ENCODE measurements at places on chromosomes 2 and 18. TPM values are rescaled to one million over a fixed set of nuclear protein-coding genes. Genes with fewer than 3 reads are reported as not detected.

Gene PROKR1
- 0.04 TPM for total RNA-seq

Gene AMER3
- total RNA-seq: 1.2 TPM

Gene SPDYA
- total RNA-seq: 1.4 TPM

Gene ANKMY1
- total RNA-seq: 6.9 TPM

Gene UGT1A4
- total RNA-seq: not detected

Gene RAB17
- 4.7 TPM for total RNA-seq

Gene DCDC2C
- not detected for total RNA-seq

Gene LIMS2
- 32.9 TPM for total RNA-seq

Gene UPP2
- total RNA-seq: not detected

GRCh38 chr2:27798948-27799645, 27.6 kb downstream of the MRPL33 start:
- H3K27ac ChIP-seq: peak overlapping the region; percentile 51
- no peak overlapping the region for H3K4me3 ChIP-seq
- H3K27me3 ChIP-seq: no peaks in the 10 kb centered on the region
- no peaks in the 10 kb centered on the region for H3K4me1 ChIP-seq

GRCh38 chr2:106139238-106139935, 54.7 kb downstream of the UXS1 start:
- no peak overlapping the region for H3K27ac ChIP-seq
- H3K36me3 ChIP-seq: no peaks in the 10 kb centered on the region
- no peaks in the 10 kb centered on the region for H3K27me3 ChIP-seq
- H3K4me3 ChIP-seq: no peak overlapping the region

- no peaks in the 10 kb centered on the region for H3K27me3 ChIP-seq
- DNase-seq: no peak
- no peaks in the 10 kb centered on the region for H3K4me1 ChIP-seq
- H3K4me3 ChIP-seq: no peak overlapping the region
- H3K36me3 ChIP-seq: no peaks in the 10 kb centered on the region
- no peak overlapping the region for H3K27ac ChIP-seq
Observed at GRCh38 chr2:239882331-239882732, 142.8 kb downstream of the NDUFA10 start.

GRCh38 chr2:169778446-169778845, 20.2 kb upstream of the SSB start:
- H3K36me3 ChIP-seq: no peaks in the 10 kb centered on the region
- no peak for DNase-seq
- no peaks in the 10 kb centered on the region for H3K4me1 ChIP-seq
- H3K27me3 ChIP-seq: no peaks in the 10 kb centered on the region
- no peak overlapping the region for H3K27ac ChIP-seq

- H3K4me3 ChIP-seq: no peak overlapping the region
- H3K27ac ChIP-seq: no peak overlapping the region
- peaks cover 9% of the 10 kb centered on the region for H3K4me1 ChIP-seq
- no peaks in the 10 kb centered on the region for H3K27me3 ChIP-seq
- no peaks in the 10 kb centered on the region for H3K36me3 ChIP-seq
Observed at GRCh38 chr2:228625481-228625880, 444.0 kb upstream of the SPHKAP start.

DNA sequence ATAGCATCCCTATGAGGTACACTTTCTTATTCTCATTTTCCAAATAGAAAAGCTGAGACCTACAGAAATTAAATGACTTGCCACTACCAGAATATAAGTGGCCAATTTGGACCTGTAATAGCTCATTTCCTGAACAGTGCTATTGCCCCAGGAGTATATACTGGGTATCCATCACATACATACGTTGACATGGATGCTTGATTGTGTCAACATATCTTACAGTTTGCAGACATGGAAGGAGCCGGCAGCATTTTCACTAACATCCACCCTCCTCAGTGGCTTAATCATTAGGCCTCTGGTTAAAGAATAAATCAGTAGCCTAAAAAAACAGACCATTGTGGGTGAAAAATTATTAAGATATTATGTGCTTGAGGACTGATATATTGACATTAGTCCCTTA, 829.3 kb downstream of the LRP1B start:
- H3K36me3 ChIP-seq: no peaks in the 10 kb centered on the region
- no peaks in the 10 kb centered on the region for H3K4me1 ChIP-seq
- no peak overlapping the region for H3K4me3 ChIP-seq
- no peaks in the 10 kb centered on the region for H3K27me3 ChIP-seq
- no peak overlapping the region for H3K27ac ChIP-seq

DNA sequence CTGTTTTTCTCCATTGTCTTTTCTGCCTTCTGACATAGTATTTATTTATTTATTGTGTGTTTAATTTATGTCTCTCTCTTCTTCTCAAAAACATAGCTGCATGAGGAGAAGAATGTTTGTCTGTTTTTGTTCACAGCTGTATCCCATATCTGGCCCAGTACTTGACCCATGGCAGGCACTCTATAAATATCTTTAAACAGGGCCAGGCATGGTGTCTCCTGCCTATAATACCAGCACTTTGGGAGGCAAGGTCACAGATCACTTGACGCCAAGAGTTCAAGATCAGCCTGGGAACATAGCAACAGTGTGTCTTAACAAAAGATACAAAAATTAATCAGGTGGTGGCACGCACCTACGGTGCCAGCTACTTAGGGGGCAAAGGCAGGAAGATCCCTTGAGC, 361.3 kb upstream of the KLHL29 start:
- H3K4me3 ChIP-seq: no peak overlapping the region
- no peaks in the 10 kb centered on the region for H3K36me3 ChIP-seq
- H3K27me3 ChIP-seq: no peaks in the 10 kb centered on the region
- DNase-seq: no peak
- H3K4me1 ChIP-seq: peaks cover 70% of the 10 kb centered on the region

DNA sequence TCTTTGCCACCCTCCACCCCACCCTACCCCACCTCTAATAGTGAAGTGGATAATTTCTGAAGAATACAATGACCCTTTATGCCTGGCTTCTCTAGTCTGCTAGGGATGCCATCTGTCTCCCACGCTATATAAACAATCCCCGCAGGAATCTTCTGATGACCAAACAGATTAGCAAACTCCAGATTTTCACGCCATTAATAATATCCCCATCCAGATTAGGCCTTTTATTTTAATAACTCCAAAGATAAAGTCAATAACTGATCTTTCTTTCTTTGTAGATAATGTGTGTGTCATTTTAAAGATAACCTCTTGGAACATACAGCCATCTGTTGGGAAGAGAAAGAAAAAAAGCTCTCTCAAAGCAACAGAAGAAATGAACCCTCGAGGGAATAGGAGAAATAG, 47.9 kb upstream of the CCDC150 start:
- no peaks in the 10 kb centered on the region for H3K36me3 ChIP-seq
- no peak overlapping the region for H3K27ac ChIP-seq
- no peak for DNase-seq
- no peaks in the 10 kb centered on the region for H3K27me3 ChIP-seq

DNA sequence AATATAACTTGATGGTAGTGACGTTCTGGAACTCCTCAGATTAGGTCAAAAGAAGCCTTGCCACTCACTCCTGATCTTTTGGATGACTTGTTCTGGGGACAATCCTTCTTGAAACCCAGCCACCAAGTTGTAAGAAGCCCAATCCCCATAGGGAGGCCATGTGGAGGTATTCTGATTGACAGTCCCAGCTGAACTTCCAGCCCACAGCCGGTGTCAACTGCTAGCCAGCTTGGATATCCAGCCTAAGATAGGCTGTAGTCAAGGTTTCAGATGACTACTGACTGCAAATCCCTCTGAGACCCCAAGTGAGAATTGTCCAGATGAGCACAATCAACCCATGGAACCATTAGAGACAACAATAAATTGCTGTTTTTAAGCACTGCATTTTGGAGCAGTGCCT, 31.4 kb downstream of the EIF2AK2 start:
- peaks cover 3% of the 10 kb centered on the region for H3K36me3 ChIP-seq
- no peak overlapping the region for H3K27ac ChIP-seq
- H3K4me3 ChIP-seq: no peak overlapping the region
- H3K27me3 ChIP-seq: no peaks in the 10 kb centered on the region

- H3K27me3 ChIP-seq: no peaks in the 10 kb centered on the region
- H3K36me3 ChIP-seq: peaks cover 4% of the 10 kb centered on the region
- no peak for DNase-seq
- peaks cover 3% of the 10 kb centered on the region for H3K4me1 ChIP-seq
- H3K27ac ChIP-seq: no peak overlapping the region
Observed at GRCh38 chr2:241110607-241111439, 8.7 kb upstream of the MTERF4 start.

- peaks cover 4% of the 10 kb centered on the region for H3K36me3 ChIP-seq
- no peaks in the 10 kb centered on the region for H3K4me1 ChIP-seq
- DNase-seq: no peak
- H3K4me3 ChIP-seq: no peak overlapping the region
- H3K27me3 ChIP-seq: no peaks in the 10 kb centered on the region
Observed at GRCh38 chr2:165655661-165656060, 138.4 kb downstream of the GALNT3 start.

GRCh38 chr2:106792671-106793070, 93.3 kb downstream of the ST6GAL2 start:
- H3K36me3 ChIP-seq: no peaks in the 10 kb centered on the region
- no peak for DNase-seq
- H3K4me1 ChIP-seq: no peaks in the 10 kb centered on the region
- no peaks in the 10 kb centered on the region for H3K27me3 ChIP-seq

- H3K27me3 ChIP-seq: no peaks in the 10 kb centered on the region
- DNase-seq: peak; percentile 88
- H3K4me1 ChIP-seq: no peaks in the 10 kb centered on the region
- peak overlapping the region; percentile 99 for H3K27ac ChIP-seq
- peak overlapping the region; percentile 95 for H3K4me3 ChIP-seq
Observed at GRCh38 chr2:218398437-218399390, 954 bp upstream of the CTDSP1 start.

GRCh38 chr18:1914489-1914888, 656.8 kb downstream of the METTL4 start:
- no peak for DNase-seq
- no peaks in the 10 kb centered on the region for H3K4me1 ChIP-seq
- H3K4me3 ChIP-seq: no peak overlapping the region
- no peaks in the 10 kb centered on the region for H3K27me3 ChIP-seq

DNA sequence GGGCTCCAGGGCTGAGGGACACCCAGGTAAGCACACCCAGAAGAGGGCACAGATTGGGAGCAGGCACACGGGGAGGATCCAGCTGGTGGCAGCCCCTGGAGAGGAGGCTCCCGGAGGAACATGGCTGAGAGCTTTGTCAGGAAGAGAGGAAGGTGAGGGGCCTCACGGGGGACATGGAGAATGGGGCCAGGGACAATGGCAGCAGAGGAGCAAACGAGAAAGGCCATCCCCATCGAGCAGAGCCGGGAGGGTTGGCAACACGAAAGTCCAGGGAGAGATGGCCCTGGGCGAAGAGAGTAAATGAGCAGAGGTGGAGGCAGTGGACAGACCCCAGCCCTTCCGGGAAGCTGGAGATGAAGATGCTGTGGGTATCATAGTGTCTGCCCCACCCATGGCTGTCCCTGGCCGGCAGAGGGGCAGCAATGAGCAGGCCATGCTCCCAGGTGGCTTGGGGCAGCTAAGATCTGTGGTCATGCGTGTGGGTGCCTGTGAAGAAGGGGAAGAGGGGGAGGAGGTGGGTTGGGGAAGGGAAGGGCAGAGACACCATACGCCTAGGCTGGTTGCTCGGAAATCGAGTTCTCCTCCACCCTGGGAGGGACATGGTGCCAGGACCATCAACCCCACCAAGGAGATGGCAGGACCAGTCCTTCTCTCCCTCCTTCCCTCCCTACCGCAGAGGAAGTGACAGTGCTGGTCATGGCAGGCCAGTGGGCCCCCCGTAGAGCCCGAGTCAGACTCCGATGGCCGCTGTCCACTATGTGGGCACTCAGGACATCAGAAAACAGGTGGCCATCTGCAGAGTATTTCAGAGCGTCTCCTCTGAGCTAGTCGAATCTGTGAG, 191.7 kb downstream of the NDUFA10 start:
- no peaks in the 10 kb centered on the region for H3K4me1 ChIP-seq
- no peak for DNase-seq
- no peak overlapping the region for H3K4me3 ChIP-seq
- H3K27ac ChIP-seq: no peak overlapping the region

GRCh38 chr18:40296717-40297413, 1658.2 kb upstream of the PIK3C3 start:
- no peak overlapping the region for H3K4me3 ChIP-seq
- H3K4me1 ChIP-seq: no peaks in the 10 kb centered on the region
- H3K27me3 ChIP-seq: no peaks in the 10 kb centered on the region
- no peak overlapping the region for H3K27ac ChIP-seq

- no peaks in the 10 kb centered on the region for H3K36me3 ChIP-seq
- H3K4me3 ChIP-seq: no peak overlapping the region
- H3K4me1 ChIP-seq: no peaks in the 10 kb centered on the region
- DNase-seq: no peak
- H3K27me3 ChIP-seq: peaks cover 45% of the 10 kb centered on the region
- H3K27ac ChIP-seq: no peak overlapping the region
Observed at GRCh38 chr2:74567881-74568280, 13.4 kb downstream of the DOK1 start.

- no peaks in the 10 kb centered on the region for H3K27me3 ChIP-seq
- no peaks in the 10 kb centered on the region for H3K4me1 ChIP-seq
- no peak overlapping the region for H3K27ac ChIP-seq
- no peak overlapping the region for H3K4me3 ChIP-seq
- DNase-seq: no peak
Observed at GRCh38 chr2:24635181-24635580, 144.1 kb downstream of the NCOA1 start.

Measured in cardiac muscle cell (in vitro differentiated cells and primary cell).